D721Med (cell line): ENCODE measurements at places on chromosomes 1 and 21.

GRCh38 chr1:226476648-226477319, 68.9 kb upstream of the PARP1 start:
- no peak for DNase-seq

DNA sequence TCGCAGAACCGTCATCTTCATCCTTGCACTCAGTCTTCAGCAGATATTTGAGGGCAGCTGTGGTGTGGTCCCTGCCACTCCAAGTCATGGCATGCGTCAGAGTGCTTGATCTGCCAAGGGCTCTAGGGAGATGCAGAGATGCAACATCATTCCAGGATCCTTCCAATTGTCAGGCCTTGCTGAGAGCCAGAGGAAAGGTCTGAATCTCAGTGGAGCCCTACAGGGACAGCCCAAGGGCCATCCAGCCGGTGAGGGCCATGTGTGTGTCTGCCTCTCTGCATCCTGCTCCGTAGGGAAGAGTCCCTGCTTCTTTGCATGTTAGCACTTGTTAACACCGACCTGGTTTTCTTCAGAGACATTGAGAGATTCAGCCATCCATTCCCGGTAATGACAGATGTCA, 17.6 kb downstream of the MAPKAPK2 start:
- no peak for DNase-seq

DNA sequence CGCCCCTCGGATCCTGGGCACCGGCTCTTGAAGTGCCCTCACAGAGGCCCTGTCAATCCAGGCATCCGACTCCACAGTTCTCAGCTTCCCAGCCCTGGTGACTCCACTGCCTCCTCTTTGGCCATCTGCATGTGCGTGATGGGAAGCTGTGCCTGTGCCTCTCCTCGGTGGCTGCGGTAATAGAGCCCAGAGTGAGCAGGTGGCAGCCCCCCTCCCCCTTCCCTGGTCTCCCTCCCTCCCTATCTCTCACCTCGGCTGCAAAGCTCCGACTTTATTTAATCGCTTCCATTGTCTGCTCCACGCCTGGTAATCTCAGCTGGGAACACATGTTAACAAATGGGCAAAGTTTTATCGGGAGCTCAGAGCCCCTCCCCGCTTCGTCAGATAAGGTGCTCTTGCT, 91.9 kb downstream of the IGSF21 start:
- DNase-seq = no peak

DNA sequence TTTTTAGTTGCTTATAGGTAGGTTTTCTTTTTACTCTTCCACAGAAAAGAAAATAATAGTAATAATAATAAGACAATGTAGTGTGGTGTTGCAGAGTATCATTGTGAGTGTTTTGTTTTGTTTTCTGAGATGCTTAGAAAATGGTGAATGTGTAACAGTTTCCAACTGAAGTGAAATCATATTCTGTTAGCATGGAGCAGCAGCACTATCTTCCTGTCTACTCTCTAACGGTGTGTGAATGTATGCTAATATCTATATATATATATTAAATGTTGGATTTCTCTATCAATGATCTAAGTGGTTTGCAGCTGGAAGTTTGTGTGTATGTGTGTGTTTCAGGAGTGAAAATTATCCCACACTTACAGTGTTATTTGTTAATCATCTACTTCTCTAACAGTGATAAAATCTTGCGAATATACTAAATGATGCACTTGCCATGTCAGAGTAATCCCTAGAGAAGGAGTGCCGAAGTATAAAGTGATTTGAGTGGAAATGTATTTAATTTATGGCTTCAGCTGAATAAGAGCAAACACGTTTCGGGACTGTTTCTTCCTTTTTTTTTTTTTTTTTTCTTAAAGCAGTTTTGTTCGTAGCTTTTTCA, 377 bp downstream of the SAMD13 start:
- no peak for DNase-seq

GRCh38 chr1:76198452-76198851, 123.9 kb downstream of the ST6GALNAC3 start:
- DNase-seq = no peak

GRCh38 chr1:9145021-9145668, 16.2 kb upstream of the GPR157 start:
- DNase-seq = no peak

- DNase-seq = no peak
Measured at GRCh38 chr1:28118640-28119307, 30.4 kb upstream of the EYA3 start.

DNA sequence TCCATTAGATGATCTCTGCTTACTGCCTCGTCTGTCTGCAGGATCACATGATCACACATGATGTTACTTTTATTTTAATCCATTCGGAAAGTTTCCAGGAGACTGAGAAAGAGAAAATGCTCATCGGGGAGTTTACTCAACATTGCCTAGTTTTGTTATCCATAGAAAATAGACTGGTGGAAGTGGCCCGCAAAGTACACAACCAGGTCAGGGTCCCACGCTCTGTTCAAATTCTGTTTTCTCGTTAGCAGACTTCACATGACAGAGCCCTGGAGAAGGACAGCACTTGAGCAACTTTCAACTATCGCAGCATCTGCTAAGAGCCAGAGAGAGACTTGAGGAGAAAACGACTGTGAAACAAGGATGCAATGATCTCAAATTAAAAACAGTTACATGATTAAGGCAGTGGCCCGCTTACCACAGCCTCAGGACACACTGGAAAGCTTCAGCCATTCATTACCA, 44.2 kb downstream of the ADAMTS1 start:
- no peak for DNase-seq

GRCh38 chr21:44354001-44354405, 582 bp downstream of the TRPM2 start:
- DNase-seq = no peak

DNA sequence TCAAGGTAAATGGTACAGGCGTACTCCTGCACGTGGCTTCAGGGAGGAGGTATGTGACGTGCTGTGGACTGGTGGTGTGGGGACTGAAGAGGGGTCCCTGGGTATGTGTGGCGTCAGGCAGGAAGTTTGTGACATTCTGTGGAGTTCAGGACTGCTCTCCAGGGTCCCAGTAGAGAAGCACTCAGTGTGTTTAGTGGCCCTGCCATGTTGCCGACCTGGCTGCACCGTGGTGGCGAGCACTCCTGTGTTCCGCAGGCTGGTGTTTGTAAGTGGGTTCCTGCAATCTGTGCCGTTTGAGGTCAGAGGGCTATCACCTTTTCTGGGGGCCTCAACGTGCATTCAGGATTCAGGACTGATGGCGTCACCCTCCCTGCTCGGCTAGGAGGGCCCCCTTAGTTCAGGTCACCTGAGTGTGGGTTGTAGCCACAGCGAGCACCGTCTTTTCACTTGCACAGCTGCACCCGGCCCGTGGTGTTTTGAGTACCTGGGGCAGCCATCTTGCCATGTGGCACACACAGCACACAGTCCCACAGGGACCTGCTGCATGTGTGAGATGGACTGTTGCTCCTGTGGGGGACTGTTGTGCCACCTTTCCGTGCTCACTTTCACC, 26.5 kb downstream of the SNAP47 start:
- no peak for DNase-seq

DNA sequence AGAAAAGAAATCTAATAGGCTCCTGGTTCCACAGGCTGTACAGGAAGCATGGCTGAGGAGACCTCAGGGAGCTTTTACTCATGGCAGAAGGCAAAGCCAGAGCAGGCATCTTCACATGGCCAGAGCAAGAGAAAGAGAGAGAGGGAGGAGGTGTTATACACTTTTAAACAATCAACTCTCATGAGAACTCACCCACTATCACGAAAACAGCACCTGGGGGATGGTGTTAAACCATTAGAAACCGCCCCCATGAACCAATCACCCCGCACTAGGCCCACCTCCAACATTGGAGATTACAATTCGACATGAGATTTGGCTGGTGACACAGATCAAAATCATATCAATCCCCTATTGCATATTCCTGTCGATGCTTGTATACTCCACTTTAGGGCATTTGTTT, 93.5 kb downstream of the MRPL39 start:
- DNase-seq = no peak

DNA sequence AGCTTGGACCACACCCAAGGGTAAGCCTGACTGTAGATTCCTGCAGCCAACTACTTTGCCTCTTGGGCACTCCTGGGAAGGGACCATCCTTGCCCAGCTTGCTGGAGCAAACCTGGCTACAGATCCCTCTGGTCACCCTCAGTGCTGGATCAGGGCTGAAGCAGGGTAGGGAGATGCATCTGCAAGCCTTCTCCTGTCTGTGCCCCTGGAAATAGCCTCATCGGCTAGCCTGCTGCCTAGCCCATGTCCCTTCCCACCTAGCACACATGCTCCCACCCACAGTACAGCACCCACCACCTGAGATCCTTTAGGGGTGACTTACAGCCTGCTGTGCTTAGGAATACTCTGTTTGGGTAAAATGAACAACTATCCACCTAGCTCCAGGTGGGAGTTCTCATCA, 177.3 kb upstream of the HMGB4 start:
- DNase-seq = no peak

DNA sequence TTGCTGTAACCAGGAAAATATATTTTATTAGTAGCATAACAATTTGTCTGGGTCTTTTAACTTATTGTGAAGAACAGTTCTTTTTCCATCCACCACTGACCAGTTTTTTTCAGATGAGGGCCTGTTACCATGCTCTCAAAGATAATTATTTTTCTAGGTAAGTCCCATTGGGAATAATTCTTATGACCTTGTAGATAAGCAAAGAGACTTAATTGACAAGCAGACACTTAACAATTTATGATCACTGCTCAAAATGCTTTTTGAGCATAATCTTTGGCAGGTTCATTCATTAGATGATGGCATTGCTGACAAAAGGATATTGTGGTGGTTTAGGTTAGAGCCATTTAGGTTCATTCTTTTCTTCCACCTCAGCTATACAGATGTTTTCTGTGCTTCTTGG, 6.6 kb downstream of the SNX27 start:
- no peak for DNase-seq

DNA sequence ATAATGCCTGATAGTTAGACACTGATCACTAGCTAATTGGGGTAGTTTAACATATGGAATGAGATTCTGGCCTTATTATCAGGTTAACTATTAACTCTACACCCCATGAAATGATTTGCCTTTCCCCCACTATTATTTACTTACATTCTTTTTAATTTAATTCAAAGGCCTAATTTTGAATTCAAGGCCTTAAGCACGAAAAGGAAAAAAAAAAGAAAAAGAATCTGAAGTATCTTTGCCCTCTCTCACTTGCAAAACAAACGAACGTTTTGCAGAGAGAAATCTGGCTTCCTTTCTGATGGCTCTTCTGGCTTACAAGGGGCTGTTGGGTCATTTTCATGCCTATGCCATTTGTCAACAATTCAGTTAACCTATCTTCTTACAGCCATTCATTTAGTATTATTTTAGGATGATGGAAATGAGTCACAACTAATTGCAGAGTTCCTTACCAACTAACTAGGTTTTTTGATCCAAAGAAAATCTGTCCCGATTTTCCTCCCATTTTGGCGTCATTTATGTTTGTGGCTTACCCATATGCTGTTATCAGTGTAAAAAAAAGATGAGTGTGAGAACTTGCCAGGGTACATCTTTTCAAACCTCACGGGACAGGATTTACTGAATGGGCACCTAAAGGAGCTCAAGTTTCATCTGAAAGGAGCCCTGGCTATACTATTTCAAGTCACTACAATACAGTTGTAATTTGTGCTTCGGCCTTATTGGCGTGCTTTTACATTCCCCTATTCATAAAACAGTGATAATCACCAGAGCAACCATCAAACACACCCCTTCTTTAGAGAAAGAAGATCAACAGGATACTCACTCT, 1.9 kb upstream of the ERRFI1 start:
- no peak for DNase-seq

GRCh38 chr1:4678066-4678717, 23.8 kb downstream of the AJAP1 start:
- DNase-seq = no peak

GRCh38 chr21:28084951-28085350, 907.7 kb downstream of the LTN1 start:
- DNase-seq = no peak

DNA sequence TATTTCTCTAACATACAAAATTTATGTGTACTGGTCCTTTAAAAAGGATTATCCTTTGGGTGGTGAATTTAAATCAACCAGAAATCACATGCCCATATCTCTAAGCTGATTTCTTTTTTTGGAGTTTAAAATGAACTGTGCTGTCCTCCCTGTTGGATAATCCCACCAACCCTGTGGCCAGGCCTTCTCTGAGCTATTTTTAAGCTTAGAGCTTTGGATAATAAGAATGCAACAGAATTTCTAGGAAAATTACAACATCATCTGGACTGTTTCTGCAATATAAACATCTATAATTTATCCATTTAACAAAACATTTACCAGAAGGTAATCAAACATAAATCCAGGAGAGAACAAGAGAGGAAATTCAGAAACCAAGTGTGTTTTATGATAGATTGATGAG, 88.3 kb downstream of the LRRC40 start:
- no peak for DNase-seq

DNA sequence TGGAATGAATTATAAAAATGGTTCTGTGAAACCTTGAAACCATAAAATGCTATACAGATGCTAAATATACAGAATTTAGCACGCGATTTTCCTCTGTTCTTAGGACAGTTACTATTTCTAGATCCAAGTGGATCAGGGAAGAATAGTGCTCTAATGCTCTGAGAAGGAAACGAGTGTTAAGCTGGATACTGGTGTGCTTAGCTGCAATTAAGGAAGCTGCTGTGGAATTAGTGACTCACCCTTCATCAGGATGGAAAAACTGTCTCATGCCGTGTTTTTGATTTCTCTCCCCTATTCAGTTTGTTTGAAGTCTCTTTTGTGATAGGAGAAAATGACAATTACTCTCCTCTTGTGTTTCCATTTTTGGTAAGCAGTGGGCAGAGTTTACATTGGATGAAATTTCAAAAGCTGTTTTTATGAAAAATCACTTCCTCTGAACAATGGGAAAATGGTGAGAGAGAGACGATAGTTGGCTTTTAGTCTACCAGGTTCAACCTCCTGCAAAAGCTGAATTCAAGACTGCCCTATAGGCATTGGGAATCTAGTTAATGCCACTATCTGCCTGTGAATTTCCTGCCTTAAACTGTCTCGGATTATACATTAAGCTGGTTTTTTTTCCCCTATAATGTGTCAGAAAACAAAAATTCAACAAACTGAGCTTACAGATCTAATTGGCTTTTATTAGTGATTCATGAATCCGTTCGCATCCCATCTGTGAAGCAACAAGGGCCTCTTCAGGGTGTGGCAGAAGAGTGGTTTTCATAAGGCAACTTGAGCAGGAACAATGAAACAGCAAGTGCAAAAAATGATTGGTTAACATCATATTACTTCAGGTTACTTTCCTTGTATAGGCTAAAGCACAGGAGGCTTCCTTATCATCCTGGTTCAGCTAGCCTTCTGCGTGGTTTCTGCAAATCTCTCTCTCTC, 179.8 kb downstream of the ST6GALNAC3 start:
- DNase-seq = no peak
